ENCODE measurements at places on chromosomes 16 and 17. TPM values are rescaled to one million over a fixed set of nuclear protein-coding genes. Genes with fewer than 3 reads are reported as not detected.

IKZF3 gene
- 0.56 TPM for total RNA-seq

PRSS33 gene
- total RNA-seq: not detected

SPATA22 gene
- total RNA-seq: not detected

KRTAP1-5 gene
- not detected for total RNA-seq

FOXC2 gene
- 0.09 TPM for total RNA-seq

PLLP gene
- total RNA-seq: 2.3 TPM

BICDL2 gene
- 14.3 TPM for total RNA-seq

TIGD7 gene
- 7.0 TPM for total RNA-seq

HLF gene
- 0.60 TPM for total RNA-seq

UNC45B gene
- total RNA-seq: 0.15 TPM

TAT gene
- not detected for total RNA-seq

NLRC3 gene
- total RNA-seq: 0.21 TPM

MYL11 gene
- total RNA-seq: 1.2 TPM

TMEM92 gene
- 12.2 TPM for total RNA-seq

HES7 gene
- 0.69 TPM for total RNA-seq

Data from H1 (cell line).